HEK293T (cell line): ENCODE measurements at places on chromosomes 6 and 20.

- DNase-seq = no peak
Measured at GRCh38 chr6:127023001-127023778, 95.3 kb upstream of the RSPO3 start.

DNA sequence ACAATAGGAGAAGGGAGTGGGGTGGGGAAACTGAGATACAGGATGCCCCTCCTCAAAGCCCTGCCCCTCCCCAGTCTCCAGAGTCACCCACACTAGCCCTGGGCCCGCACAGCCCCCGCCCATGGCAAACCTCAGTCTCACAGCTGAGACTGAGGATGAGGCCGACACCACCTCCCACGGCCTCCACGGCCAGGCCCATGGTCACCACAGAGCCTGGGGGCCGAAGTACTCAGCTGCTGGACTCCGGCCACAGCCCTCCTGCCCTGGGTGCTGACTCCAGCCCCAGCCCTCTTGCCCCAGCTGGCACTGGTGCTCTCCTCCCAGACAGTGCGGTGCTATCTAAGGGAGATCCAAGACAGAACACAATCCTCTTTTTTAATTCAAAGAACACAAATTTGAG, 176.1 kb downstream of the TTLL2 start:
- no peak for DNase-seq

- DNase-seq = no peak
Measured at GRCh38 chr6:165702669-165703068, 39.6 kb upstream of the PDE10A start.

DNA sequence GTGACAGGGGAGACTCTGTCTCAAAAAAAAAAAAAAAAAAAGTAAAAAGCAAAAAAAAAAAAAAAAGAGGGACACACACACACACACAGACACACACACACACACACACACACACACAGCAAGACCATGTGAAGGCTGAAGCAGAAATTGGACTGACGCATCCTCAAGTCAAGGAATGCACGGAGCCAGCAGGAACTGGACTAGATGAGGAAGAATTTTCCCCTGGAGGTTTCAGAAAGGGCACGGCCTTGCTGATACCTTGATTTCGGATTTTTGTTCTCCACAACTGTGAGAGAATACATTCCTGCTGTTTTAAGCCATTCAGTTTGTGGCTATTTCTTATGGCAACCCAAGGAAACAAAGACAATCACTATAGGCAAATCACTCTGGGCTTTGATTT, 176.9 kb upstream of the SALL4 start:
- no peak for DNase-seq
